Activated CD4-positive, alpha-beta T cell treated with anti-CD3 and anti-CD28 coated beads, Interleukin-2, amount 50 U/mL, for 4 hours (primary cell): ENCODE measurements at places on chromosomes 4 and X.

DNA sequence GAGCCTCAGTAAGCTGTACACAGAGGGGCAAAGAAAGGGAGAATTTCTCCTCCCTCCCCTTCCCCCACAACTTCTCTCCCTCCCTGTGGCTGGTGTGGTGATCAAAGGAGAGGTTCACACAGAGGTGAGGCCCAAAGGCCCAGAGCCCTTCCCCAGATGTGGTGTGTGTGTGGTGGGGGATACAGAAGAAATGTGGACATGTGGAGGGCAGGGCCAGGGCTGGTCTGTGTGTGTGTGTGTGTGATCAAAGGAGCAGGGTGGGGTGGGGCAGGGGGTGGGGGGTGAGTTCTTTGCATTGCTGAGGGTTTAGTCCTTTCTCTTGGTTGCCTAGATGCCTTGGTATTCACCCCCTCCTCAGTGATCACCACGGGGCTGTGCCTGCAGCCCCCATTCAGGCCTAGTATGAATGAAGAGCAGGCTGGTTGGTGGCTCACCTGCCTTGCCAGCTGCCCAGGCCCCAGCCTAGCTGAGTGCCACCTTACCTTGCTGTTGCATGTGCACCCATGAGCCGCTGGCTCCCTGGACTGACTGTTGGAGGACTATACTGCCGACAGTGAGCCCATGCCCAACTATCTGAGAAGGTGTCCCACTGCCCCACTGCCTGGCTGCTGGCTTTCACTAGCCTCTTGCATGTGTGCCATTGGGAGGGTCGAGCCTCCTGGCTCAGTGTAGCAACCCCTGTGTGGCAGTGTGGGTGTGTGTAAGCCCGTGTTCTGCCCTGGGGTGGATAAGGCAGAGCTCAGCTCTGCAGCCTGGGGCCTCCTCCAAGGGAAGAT lies 101.9 kb downstream of the EFNB1 start:
- DNase-seq, result no peak

DNA sequence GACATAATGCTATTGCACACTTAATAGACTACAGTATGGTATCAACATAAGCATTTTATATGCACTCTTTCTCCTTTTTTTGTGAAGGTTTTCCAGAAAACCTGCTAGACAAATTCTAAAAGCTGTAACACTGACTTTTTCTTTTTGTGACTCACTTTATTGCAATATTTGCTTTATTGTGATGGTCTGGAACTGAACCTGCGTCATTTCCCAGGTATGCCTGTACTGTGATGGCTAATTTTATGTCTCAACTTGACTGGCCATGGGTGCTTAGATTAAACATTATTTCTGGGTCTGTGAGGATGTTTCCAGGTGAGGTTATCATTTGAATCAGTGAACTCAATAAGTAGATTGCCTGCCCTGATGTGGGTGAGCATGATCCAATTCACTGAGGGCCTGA lies 35.5 kb upstream of the LAMP2 start:
- no peak for DNase-seq

GRCh38 chr4:8774071-8774470 lies 97.6 kb downstream of the HMX1 start:
- DNase-seq, result no peak

DNA sequence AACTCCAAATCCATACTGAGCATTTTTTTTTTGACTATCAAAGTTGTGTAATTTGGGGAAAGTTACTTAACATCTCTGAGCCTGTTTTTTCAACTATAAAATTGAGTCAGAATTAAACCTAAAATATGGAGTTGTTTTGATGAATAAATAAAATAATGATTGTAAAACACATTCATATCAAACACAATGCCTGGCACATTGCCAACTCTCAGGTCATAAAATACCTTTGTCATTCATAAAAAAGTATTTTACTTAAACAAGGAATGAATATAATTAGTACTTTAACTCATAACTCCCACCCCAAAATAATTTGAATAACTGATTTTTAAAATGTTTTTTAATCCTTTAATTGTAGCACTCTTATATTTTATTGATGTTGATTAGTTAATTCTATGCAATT lies 3.8 kb upstream of the GPR174 start:
- no peak for DNase-seq

DNA sequence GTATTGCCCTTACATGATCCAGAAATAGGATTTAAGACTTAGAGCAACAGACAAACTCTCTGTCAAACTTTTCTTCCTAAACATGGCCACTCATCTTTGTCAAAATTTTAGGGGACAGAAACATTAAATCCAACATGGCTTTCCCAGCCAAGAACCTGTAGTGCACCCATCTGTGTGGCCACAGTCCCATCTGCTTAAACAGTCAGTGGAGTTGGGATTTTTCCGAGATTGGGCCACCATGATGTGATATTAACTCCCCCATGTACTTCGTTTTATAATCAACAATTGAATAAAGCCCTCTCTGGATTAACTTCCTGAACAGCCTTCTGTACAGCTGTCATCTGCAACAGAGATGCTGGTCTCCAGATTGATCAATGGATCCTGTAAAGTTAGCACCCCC lies 28.9 kb downstream of the TMEM144 start:
- no peak for DNase-seq

DNA sequence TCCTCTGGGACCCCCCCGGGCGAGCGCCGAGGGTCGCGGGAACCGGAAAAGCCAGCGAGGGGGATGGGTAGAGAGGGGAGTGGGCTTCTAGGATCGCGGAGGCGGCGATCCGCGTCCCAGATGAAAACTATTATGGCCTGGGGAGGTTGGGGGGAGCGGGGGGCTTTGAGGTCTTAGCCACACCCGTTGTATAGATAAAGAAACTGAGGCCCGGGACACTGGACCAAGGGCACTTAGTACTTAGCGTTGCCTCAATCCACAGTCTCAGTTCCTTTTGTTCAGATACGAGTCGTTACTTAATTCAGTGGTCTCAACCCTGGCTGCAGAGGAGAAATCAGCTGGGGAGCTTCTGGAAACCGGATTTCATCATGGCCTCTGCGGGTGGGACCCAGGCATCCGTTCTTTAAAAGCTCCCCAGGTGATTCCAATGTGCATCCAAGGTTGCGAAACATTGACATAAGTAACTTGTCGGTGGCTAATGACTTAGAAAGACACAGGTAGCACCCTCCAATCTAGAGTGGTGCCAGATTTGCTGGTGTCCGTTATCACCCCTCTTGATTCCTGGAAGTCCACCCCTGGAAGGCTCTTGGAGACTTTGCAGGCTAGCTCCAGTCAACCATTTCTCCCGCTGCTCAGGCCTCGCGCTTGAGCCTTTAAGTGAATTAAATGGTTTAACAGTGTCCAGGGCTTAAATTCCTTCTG lies 90.7 kb downstream of the GEMIN8 start:
- no peak for DNase-seq

DNA sequence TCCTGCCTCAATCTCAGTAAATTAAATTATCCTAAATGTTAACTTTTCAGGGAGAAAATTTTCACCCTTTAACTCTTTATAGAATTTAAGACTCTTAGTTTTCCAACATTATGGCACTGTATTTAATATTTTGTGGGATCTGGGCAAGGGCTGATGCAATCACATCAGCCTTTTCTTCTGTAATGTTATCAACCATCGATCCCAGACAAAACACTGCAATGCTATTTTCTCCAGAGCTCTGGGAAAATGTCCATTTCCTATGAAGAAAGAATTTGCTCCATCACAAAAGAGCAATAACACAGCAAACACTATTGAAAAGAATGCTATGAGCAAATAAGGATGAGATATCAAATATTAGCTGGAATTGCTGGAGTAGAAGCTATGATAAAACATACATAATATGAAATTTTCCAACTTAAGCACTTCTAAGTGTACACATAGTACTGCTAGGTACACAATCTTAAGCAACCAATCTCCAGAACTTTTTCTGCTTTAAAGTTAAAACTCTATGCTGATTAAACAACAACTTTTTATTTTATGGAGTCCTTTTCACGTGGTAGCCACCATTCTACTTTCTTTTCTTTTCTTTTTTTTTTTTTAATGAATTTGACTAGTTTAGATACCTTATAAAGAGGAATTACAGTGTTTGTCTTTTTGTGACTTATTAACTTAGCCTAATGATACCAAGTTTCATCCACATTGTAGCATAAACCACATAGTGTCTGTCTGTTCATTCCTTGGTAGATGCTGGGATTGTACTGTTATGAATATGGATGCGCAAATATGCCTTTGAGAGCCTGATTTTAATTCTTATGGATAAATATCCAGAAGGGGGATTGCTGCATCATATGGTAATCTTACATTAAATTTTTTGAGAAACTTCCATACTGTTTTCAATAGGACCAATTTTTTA lies 43.6 kb downstream of the UGT2A3 start:
- no peak for DNase-seq

DNA sequence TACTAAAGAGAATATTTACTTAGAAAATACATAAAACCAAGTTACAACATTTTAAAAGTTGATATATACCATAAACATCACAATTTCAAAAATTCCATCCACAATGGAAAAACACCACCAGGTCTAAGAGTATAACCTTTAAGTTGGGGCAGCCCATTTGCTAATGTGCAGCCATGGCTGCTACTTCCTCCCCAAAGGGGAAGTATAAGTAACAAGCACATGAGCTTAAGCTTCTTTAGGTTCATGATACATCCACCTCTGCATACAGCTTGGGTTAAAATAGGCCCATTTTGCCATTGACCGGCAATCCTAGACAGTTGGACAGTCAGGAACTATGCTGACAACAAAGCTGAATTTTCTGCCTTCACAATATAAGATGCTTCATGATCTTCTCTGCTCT lies 16.6 kb upstream of the GASK1B start:
- no peak for DNase-seq

GRCh38 chrX:155997436-155997835 lies at the start of gene IL9R:
TSS of gene IL9R (plus strand) at chrX:155997696. CDS start at chrX:155997760, 64 bp downstream.
- DNase-seq, result peak; percentile 14

- DNase-seq, result no peak
These were observed 56.0 kb downstream of the ZNF827 start for GRCh38 chr4:145882604-145883003.

GRCh38 chr4:5980436-5981155 lies 37.6 kb downstream of the C4orf50 start:
- no peak for DNase-seq

- no peak for DNase-seq
These were observed 3.7 kb downstream of the BLOC1S4 start for GRCh38 chr4:6719611-6720179.

DNA sequence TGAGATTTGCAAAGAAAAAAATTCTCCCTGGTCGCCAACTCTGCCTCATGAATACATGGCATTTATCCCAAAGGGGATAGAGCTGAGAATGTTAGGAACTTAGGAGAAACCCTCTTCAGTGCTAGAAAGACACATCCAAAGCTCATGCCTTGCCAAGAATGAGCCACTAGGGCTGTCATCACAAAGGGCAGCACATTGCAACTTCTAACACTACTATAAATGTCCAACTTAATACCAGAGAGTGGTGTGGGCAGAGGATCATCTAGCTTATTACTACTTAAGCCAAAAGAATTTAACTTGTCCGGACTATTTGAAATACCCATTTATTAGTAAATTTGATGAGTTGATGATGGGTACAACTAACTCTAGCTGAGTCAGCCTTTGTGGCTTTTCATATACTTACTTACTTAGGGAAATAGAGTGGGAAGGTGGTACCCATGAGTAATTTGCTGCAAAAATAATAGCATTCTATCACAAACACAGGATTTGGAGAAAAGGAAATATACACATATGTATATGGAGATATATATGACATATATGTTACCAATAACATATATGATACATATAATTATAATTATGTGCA lies 66.3 kb upstream of the GAB1 start:
- no peak for DNase-seq

DNA sequence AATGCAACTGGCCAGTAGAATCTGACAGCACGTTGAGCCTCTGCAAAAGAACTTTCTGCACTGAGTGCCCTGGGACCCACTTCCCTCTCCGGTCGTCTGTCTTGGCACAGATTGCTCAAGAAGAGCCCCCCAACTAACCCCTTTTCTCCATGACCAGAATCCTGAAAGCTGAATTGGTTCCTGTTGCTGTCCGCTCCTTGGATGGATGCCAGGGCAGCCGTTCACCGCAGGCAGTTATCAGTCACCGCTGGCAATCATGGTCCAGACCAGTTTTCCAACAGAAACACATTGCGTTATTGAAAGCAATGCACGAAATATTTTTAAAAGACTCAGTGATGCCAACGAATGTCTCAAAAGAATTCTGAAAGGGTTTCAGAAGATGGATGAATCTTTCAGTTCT lies 733.7 kb upstream of the FRG1 start:
- no peak for DNase-seq

DNA sequence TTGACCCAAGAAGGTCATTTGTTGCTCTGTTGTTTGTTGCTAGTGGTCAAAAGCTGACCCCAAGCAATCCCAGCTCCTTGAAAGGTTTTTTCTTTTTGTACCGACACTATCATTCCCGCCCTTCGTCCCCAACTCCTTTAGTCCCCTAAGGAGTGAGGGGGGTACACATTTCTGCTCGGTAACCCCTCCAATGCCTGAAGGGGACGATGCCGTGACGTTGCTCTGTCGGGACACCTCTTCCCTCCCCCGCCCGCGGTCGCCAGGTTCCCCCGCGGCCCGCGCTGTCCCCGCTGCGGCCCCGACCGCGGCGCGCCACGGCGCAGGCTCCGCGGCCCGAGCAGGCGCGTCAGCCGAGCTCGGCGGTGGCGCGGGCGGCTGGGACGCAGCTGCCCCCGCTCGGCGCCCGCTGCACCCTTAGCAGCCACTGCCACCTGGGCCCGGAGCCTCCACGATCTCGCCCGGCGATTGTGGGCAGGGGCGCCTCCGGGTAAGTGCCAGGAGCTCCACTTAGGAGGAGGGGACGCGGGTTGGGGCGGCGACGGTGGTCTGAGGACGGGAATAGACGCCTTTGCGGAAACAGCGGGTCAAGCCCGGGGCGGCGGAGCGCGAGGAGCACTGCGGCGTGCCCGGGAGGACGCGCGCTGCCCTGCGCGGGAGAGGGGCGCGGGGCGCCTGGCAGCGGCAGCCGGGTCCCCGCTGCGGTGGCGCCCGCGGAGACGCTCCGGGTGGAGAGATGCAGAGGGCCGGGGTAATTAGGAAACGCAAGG lies at the start of gene GLRB:
TSS of gene GLRB (plus strand) at position 340 of the 767 bp plus-strand sequence. CDS start 1,875 bp downstream, outside the sequence.
- DNase-seq, result no peak

- DNase-seq, result no peak
These were observed 44.8 kb downstream of the RPS6KA3 start for GRCh38 chrX:20221902-20222301.

- no peak for DNase-seq
These were observed 404.2 kb downstream of the KCNIP4 start for GRCh38 chr4:21544415-21544814.

GRCh38 chrX:141164406-141164805 lies 12.5 kb downstream of the LDOC1 start:
- DNase-seq, result no peak

- no peak for DNase-seq
These were observed 182.4 kb upstream of the CXXC4 start for GRCh38 chr4:104677116-104677515.

GRCh38 chr4:38415682-38416081 lies 248.3 kb upstream of the KLF3 start:
- DNase-seq, result no peak

DNA sequence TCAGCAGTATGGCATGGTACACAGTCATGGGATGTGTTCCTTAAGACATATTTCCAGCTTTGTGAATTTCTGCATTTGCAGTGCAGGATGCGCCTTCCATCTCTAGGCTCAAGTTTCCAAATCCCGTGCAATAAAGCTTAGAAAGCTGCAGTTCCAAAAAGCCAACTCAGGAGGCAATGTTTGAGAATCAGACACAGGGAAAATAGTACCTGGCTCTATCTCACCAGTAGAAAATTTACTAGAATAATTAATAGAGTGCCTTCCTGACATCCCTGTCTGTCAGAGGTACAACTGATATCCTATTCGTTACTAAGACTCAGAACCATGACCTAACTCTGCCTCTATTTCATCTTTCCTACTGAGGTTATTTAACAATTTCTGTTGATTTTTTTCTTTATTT lies 1333.0 kb downstream of the PCDH19 start:
- DNase-seq, result no peak
